NCI-H446 treated with DMSO at 0.1 percent for 48 hours (cell line): ENCODE measurements at places on chromosomes 4 and X.

- DNase-seq, result no peak
These were observed 40.0 kb downstream of the TXK start for GRCh38 chr4:48093991-48094416.

DNA sequence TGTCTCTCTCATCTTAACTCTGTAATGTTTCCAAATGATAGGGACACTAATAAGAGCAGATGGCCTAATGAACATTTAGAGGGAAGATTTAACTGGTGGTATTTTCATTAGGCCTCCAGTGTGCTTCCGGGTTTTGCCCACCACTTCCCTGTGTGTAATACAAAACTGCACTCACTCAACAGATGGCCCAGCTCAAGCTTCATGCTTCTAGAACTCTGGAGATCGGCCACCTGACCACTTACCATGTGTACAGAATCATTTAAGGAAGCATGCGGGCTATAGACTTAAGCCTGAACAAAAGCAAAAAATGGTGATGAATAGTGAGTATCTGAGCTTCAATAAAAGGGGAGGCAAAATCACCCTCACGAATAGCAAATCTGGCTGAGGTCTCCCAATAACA, 89.3 kb downstream of the SH2D1A start:
- peak; percentile 20 for DNase-seq

DNA sequence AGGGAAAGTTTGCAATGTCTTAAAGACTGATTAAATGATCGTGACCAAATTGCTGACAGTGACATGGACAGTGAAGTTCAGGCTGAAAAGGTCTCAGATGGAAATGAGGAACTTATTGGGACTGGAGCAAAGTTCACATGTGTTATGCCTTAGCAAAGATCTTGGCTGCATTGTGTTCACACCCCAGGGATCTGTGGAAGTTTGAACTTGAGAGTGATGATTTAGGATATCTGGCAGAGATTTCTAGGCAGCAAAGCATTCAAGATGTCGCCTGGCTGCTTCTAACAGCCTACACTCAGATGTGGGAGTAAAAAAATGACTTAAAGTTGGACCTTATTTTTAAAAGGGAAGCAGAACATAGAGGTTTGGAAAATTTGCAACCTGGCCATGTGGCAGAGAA, 21.4 kb downstream of the SCARB2 start:
- DNase-seq, result peak; percentile 39

DNA sequence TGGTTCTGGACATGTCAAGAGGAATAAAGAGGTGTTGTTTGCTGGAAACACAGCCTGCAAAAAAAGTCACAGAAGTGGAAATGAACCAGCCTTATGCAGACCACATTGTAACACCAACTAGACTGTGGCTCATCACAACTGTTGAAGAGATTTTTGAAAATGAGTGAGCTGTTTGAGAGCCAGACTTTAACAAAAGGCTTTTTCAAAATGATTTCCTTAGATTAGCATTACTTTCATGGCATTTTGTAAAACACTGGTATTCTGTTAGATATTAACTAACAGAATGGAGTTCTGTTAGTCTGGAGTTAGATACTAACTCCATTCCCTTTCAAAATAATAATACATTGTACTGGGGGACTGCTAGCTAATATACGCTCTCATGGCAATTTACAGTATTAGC, 60.6 kb upstream of the GABRA2 start:
- no peak for DNase-seq

DNA sequence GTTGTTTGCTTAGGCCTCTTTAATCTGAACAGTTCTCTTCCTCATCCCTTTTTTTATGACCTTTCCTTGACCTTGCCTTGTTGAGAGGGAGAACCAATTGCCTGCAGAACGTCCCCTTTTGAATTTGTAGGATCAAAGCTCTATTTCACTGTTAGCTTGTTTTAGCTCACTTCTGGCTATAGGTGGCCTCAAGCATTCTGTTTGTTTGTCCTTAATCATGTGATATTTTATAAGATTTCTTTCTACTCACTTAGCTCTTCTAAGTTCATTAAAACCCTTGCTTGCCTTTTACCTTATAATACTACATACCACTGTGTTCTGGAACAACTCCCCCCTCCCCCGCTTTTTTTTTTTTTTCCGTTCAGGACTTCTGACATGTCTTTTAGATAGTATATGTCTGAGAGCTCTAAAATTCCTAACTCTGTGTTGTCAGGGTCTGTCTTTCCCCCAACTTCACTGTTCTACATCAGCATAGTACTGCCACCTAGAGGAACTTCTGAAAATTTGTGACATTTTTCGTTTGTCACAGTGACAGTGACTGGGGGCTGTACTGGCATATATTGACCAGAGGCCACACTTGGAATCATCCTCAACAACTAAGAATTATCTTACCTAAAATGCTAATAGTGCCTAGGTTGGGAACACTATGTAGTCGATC, 128.5 kb downstream of the LARP7 start:
- peak; percentile 12 for DNase-seq

DNA sequence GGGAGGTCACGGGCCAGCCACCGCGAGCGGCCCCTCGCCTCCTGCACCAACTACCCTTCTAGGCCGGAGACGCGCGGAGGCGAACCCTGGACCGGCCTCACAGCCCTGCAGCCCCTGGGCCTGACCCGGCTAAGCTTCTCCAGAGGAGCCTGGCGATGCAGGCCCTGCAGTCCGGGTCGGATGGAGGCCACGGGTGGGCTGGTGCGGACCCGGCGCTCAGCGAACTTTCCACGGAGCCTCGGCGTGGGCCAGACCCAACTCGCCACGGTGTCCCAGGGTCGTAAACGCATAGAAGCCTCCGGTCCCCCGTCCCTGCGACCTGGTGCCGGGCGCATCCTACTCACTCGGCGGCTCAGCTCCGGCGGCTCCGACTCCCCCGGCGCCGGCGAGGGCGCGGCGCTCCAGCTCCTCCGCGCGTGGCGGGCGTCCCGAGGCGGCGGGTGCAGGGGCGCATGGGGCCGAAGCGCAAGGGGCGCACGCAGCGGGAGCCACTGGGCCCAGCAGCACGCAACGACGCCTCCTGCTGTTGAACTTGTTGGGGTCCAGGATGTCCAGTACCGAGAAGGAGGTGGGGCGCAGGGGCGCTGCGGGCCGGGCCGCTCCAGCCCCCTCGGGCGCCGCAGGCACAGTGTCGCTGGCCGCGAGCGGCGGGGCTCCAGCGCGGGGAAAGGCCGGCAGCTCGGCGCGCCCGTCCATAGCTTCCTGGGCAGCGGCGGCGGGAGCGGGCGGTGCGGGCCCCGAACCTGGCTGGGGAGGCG, 427 bp downstream of the NKX1-1 start:
- no peak for DNase-seq

GRCh38 chr4:41213625-41214135, 662 bp downstream of the APBB2 start:
- DNase-seq, result no peak
